ENCODE measurements at places on chromosomes 16 and 17.

- DNase-seq = no peak
These were observed 398.8 kb upstream of the SALL1 start for GRCh38 chr16:51549836-51550235.

DNA sequence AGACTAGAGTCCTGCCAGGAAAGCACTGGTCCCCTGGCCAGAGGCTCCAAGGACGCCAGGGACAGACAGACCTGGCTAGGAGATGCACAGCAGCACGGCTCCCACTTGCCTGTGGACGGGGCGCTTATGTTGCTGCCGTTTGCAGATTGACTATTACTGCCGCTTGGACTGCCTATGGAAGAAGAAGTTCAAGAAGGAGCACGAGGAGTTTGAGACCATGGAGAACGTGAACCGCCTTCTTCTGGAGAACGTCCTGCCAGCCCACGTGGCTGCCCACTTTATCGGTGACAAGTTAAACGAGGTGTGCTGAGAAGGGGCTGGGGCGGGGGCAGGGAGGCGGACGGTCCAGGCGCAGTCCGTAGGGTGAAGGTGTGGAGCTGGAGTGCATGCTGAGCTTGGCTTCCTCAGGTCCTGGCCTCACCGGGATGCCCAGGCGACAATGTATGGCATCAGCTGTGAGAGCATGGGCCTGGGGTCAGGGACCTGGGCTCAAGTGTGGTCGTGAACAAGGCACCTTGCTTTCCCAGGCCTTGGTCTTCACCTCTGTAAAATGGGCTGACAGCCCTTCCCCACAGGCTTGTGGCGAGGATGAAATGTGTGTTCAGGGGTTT lies 45.6 kb downstream of the ADCY7 start:
- DNase-seq = no peak

DNA sequence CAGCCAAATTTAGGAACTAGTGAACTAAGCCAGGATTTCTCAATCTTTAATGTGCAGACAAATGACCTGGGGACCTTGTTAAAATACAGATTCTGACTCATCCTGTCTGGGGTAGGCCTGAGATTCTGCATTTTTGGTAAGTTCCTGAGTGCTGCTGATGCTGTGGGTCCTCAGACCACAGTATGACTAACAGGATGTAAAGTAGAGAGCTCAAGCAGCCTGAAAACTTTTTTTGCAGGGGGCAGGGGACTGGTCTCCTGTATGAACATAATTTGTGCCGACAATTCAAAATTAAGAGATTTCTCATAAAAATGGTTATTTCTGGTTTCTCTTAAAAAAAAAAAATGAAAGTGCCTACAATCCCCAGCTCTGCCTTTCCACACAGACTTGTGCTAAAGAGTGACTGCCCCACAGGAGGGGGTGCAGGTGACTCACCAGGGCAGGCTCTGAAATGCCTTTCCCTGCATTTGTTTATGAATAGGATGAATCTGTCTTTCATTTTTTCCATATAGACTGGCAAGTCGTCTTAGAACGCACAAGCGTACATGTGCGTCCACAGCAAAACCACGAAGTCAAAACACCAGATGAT lies 271.5 kb downstream of the PHKB start:
- DNase-seq = no peak

DNA sequence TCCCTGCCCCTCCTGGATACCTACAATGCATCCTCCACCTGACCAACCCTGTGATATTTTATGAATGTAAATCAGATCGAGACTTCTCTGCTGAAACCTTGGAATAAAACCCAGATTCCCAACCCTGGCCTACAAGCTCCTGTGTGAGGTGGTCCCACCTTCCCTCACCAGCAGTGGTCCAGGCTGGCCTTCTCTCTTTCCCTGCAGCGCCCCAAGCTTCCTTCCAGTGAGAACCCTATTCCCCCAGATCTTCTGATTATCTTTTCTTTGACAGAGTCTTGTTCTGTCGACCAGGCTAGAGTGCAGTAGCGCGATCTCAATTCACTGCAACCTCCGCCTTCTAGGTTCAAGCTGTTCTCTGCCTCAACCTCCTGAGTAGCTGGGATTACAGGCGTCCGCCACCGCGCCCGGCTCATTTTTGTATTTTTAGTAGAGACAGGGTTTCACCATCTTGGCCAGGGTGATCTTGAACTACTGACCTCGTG lies 2.5 kb upstream of the HELZ start:
- DNase-seq = no peak

DNA sequence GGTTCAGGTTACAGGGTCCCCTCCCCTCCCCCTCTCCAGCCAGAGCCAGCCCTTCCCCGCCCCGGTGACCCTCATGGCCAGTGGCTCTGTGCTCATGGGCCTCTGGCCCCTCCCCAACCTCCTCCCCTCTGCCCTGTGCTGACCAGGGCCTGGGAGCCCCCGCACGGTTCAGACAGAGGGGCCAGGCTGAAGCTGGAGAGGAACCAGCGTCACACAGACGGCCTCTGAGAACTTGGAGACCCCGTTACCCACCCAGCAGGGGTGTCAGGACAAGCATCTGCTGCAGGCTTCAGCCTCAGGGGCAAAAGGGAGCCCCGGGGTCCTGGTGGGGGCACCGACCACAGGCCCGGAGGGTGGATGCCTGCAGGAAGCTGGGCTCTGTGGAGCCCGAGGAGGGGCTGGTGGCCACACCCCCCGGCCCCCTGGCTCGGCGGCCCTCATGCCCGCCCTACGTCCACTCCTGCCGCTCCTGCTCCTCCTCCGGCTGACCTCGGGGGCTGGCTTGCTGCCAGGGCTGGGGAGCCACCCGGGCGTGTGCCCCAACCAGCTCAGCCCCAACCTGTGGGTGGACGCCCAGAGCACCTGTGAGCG lies at the start of gene WFIKKN1:
WFIKKN1 (plus strand) TSS at position 171 of the 591 bp plus-strand sequence; CDS start at position 440, 269 bp downstream.
- DNase-seq = no peak

DNA sequence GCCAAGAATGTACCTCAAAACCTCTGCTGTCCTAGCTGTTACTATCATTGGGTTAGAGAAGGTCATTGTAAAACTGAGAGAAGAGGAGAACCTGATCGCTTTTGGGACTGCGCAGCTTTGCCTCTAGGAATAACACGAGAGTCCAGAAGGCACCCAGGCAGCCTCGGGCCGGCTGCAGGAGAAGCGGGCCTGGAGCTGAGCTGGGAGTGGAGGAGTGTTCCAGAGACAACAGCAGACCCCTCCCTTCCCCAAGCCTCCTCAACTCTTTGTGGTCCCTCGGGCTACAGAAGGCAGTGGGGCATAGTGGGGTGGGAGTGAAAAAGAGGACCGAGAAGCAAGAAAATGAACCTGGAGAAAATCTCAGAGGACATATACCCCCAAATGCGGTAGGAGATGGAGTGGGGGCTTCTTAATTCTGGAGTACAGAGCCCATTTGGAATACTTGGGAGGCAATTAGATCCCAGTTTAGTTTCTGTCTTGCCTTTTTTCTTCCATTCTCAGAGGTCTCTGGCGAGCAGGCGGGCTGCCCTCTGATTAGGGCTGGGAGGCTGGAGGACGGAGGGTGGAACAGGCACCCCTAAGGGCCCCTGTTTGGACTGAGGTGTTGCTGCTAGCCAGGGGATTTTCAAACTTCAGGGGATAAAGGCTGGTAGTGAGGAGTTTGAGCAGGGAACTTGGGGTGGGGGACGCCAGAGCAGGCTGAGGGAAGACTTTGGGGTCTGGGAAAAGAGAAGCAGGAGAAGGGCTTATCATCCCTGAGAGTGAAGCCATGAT lies 13.3 kb upstream of the HOXB2 start:
- no peak for DNase-seq

DNA sequence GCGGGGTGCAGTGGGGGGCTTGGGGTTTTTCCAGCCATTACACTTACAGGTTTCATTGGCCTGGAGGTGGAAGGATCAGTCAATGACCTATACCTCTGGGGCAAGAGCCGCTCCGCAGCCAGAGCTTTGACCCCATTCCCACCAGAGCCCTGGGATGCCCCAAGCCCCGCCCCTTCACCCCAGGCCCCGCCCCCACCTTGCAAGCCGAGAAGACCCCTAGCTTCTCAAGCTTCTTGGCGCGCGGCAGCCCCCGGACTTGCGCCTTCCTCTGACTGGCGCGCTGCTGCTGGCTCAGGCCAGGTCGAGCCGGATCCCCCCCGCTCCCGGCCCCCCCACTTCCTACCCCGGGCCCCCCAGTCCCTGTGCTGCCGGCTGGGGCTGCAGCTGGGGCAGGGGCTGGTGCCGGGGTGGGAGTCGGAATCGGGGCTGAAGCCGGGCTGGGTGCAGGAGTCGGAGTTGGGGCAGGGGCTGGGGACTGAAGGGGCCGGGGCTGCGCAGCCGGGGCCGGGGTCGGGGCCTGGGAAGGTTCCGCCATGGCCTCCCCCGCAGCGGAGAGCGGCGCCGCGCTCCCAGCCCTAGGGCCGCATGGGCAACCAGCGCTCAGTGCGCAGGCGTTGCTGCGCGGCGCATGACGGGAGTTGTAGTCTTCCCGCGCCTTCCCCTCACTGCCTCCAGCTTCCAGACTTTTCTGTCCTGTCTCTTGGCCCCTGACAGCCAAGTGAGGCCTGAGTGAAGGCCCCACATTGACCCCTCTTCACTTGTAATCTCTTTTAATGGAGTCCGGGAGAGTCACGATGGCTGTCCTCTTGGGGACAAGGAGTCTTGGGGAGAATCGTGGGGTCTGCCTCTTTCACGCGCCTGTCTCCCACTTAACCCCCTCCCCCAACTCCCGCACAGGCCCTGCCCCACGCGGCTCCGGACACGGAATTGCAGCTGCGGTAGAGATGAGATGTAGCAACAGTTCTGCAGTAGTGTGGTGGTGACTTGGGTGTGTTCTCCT lies at the start of gene KAT2A:
KAT2A (minus strand) TSS at position 598 of the 1,000 bp plus-strand sequence; CDS start at position 535, 63 bp downstream.
- DNase-seq = peak; percentile 74
